ENCODE measurements at places on chromosomes 5 and 9. TPM values are rescaled to one million over a fixed set of nuclear protein-coding genes. Genes with fewer than 3 reads are reported as not detected.

CDX1 gene
- not detected for total RNA-seq

FGF1 gene
- 24.4 TPM for total RNA-seq

PAEP gene
- total RNA-seq, result not detected

DIPK1B gene
- 13.6 TPM for total RNA-seq

TPPP gene
- total RNA-seq, result 5.6 TPM

IL4 gene
- total RNA-seq, result not detected

ARL14EPL gene
- 0.63 TPM for total RNA-seq

TXNDC8 gene
- total RNA-seq, result not detected

PCDHA4 gene
- total RNA-seq, result 0.90 TPM

EIF4E1B gene
- total RNA-seq, result not detected

GFI1B gene
- not detected for total RNA-seq

GNE gene
- 18.3 TPM for total RNA-seq

PCDHGA1 gene
- total RNA-seq, result 0.91 TPM

ORM2 gene
- total RNA-seq, result not detected

INSL6 gene
- not detected for total RNA-seq

SPINK1 gene
- 13.7 TPM for total RNA-seq

ARID3C gene
- not detected for total RNA-seq

SLC6A3 gene
- total RNA-seq, result 0.30 TPM

NEUROG1 gene
- not detected for total RNA-seq

EQTN gene
- total RNA-seq, result 0.78 TPM

PFN3 gene
- not detected for total RNA-seq

CARTPT gene
- not detected for total RNA-seq
